CD4-positive, alpha-beta T cell treated with Interleukin-2 at 100 ng/mL for 4 hours (primary cell): ENCODE measurements at places on chromosomes 6 and 20.

DNA sequence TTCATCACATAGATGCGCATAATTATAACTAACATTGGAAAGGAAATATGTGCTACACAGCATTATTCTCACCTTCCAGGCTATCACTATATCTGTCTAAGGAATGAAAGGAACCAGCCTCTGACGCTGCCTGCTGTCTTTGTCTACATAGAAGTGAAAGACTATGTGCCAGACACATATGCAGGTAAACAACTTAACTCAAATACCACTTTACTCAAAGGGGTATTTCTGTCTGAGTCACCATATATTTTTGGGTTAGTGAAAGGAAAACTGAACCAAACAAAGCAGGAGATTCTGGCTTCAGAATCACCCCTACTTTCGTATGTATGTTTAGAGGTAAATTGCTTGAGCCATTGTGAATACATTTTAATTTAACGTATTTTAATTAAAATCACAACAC is 328.6 kb upstream of the PLCB4 start:
- DNase-seq: no peak

- no peak for DNase-seq
Observed at GRCh38 chr20:55135923-55136322, 660.5 kb downstream of the DOK5 start.

- DNase-seq: no peak
Observed at GRCh38 chr20:59481477-59482018, 122.8 kb upstream of the PHACTR3 start.

- no peak for DNase-seq
Observed at GRCh38 chr6:20415304-20415703, 13.6 kb downstream of the E2F3 start.

DNA sequence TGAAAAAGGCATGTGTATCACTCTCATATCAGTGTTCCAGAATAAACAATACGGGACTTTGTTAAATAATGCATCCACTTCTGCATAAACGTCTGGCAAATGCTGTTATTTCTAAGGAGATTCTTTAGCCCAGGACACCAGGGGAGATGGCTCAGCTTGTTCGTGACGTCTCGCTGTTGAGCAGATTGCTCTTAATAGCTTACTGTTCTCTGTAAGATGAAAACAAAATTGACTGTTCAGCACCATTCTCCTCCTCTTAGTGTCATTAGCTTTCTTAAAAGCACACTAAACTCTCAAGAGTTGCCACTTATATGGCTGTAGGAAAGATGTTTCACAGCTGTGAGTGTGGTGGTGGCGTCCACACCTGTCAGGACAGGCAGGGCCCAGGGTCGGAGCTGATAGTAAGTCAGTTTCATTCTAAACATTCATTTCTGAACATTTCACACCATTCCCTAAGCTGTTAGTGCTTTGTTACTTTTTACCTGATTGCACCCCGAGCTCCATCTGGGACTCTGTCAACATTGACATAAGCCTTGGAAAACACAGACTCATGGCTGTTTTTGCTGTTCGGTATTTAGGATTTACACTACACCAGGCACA is 132.1 kb downstream of the ZDHHC14 start:
- no peak for DNase-seq

GRCh38 chr6:2182251-2182650 is 63.2 kb downstream of the GMDS start:
- DNase-seq: no peak

DNA sequence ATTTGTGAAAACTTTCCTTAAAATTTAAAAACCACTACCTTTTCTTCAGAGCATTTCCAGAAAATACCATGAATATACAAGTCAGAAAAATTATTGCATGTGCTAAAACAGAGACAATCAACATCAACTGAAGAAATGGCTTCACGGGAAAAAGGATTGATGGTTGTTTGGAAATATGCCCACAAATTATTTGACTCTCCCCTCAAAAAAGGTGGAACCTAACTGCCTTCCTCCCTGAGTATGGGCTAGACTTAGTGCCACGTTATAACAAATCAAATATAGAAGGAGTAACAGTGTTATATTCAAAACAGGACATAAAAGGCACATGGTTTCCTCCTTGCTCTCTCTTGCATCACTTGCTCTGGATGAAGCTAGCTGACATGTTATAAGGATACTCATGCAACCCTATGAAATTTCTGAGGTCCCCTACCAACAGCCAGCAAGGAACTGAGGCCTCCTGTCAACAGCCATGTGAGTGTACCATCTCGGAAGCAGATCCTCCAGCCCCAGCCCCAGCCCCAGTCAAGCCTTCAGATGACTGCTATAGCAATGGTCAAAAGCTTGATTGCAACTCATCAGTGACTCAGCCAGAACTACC is 8.4 kb downstream of the BTBD9 start:
- no peak for DNase-seq

DNA sequence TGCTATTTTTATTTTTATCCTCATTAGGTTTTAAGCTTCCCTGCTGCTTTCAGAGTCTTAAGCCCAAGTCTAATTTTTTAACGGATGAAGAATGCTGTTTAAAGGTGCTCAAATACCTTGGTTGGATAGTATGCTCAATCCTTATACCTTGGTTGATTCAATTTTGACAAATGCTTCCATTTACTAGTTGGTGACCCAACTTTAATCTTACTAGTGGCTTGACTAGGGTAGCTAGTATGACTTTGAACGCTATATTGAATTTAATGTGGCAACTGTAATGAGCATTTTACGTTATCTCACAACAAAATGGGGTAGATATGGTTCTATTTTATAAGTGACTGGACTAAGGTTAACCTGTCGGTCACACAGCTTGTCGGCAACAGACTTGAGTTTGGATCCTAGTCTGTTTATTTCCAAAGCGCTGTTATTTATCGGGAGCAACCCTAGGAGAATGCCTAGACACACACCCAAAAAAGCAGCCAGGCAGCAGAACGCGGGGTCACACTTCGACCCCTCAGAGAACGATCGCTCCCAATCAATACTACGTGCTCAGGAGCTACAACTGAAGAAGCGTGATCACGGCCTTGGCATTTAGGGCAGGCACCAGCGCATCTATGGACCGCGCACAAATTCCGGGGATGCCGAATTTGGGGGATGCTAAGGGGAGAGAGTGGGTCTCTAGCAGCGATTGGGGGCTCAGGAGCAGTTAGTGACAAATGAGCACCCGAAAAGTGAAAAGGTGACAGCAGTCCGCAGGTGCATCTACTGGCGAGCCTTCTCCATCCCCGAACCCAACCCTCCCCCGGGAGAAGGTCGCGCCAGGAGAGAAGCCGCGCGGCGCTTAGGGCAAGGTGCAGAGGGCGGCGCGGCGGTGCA is 586 bp upstream of the ALDH5A1 start:
- no peak for DNase-seq

- DNase-seq: no peak
Observed at GRCh38 chr6:99349171-99350141, at the start of gene FAXC. TSS of gene FAXC (minus strand) at chr6:99349674. CDS start at chr6:99349372, 302 bp downstream.

DNA sequence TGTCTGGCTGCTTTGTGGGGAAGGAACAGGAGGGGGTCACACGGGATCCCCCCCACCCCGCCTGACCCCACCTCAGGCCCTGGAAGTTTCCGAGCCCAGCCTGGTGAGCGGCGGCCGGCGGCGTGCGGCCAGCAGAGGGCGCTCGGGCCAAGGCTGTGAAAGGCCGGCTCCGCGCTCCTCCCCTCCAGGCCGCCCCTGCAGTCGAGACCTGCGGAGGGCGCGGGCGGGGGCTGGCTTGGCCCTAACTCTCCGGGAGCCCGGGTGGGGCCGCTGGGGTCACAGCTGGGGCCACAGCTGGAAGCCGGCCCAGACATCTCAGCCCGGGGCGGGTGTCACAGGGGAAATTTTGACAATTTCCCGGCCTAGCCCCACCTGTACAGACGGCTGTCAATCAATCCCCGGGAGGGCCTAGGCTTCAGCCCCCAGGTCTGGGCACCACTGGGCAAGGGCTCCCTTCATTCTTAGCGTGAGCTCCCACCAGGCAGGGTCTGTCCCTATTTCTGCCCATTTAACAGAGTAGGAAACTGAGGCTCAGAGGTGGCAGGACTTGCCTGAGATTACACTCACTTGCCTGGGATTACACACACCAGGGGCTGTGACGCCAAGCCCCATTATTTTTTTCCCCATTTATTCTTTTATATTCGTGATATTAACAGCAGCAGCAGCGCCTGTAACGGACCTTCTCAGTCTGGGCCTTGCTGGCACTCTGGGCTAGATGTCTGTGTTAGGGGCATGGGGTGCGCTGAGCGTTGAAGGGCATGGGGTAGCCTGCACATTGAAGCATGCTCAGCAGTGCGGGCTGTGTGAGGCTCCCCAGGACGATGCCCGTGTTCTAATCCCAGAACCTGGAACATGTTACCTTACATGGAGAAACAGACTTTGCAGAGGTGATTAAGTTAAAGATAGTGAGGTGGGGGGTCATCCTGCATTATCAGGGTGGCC is 23.0 kb downstream of the ZBP1 start:
- peak; percentile 67 for DNase-seq

DNA sequence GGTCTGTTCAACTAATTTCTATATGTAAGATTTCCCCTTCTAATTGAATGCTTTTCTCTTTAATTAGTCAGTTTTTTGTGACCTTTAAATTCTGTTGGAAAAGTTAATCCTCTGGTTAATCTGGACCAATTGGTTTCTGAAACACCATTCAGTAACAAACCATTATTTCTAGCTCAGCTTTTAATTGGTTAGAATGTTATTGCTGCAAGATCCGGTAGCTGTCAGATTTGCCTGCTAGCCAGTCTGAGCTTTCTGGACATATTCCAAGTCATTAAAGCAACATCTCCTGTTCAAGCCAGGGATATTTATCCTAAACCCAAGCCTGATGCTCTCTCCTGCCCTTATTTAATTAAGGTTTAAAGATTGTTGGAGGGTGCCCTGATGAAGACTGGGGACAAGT is 55.1 kb upstream of the FBXL4 start:
- DNase-seq: no peak

GRCh38 chr6:131116321-131116720 is 18.9 kb upstream of the AKAP7 start:
- DNase-seq: no peak

- no peak for DNase-seq
Observed at GRCh38 chr20:58568483-58569240, 53.5 kb upstream of the APCDD1L start.

GRCh38 chr6:170013815-170014214 is 262.4 kb downstream of the ERMARD start:
- no peak for DNase-seq
